Tongue (tissue), 3 donors: ENCODE measurements at places on chromosomes 2 and 18. TPM values are rescaled to one million over a fixed set of nuclear protein-coding genes. Genes with fewer than 3 reads are reported as not detected.

DNA sequence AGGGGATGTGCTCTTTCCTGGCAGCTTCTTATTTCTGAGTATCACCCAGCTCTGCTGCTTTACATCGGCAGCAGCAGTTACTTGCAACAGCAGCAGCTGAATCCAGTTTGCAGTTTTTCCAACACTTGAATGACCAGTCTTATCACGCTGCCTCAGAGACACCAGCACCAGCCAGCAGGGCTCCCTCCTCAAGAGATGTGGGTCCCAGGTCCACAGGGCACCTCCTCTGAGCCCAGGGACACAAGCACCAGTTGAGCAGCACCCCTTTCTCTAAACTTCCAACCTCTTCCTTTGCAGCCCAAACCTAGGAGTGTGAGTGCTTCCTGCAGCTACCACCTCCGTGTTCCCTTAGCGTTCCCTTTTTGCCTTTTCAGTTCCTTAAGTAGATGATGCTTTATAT is 50.4 kb upstream of the YPEL5 start:
- no peak for DNase-seq

DNA sequence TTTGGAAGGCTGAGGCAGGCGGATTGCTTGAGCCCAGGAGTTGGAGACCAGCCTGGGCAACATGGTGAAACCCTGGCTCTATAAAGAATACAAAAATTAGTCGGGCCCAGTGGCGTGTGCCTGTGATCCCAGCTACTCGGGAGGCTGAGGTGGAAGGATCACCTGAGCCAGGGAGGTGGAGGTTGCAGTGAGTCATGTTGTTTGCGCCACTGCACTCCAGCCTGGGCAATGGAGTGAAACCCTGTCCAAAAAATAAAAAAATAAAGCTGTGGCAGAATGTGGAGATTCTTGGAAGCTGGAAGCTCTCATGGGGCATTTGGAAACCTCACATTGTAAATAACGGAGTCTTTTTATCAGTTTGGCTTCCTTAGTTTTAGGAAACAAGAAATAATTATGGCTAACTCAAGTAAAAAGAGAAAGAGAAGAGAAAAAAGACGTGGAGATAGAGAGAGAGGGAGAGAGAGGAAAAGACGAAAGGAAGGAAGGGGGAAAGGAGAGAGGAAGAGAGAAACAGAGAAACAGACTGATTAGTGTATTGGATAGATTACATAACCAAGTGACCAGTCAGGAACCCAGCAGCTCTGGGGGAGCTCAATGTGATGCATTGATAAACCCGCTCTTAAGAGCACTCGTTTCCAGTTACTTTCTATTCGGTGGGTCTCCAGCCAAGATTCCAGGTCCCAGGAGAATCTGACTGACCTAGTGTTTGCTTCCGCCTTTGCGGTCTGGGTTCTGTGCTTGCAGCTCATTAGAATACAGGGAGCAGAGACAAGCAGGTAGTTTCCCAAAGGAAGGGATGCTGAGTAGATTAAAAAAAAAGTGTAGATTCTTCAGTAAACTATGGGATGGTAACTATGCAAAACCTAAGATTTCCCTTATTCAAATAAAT is 1.1 kb upstream of the SPAST start:
- peak; percentile 65 for DNase-seq

IL37 gene
- not detected for total RNA-seq

SLC4A5 gene
- 2.6 TPM for total RNA-seq

- DNase-seq: no peak
Measured at GRCh38 chr18:79566771-79567431, 112.7 kb upstream of the CTDP1 start.

SLC9A4 gene
- 0.10 TPM for total RNA-seq

DNA sequence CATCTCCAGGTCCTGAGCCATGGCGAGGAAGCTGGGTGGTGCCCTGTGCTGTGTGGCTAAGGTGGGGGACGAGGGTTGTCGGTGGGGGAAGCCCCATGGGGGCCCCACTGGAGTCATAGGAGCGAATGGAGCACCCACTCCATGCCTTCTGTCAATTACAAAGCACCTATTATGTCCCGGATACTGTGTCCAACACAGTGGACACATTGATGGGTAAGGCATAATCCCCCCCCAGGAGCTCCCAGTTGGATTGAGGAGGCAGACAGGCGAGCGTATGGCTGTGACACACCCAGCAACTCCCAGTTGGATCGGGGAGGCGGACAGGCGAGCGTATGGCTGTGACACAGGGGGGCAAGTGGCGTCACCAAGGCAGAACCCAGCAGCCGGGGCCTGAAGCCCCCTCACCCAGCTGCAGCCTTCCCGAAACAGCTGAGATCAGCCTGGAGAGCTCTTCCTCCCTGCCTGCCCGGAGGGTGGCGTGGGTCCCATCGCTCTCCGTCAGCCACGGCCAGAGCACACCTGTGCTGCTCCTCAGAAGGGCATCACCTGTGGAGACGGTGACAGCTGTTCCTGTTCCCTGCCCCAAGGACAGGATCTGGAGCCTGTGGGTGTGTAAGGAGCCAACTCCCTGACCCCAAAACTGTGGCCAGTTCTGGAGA is 69.6 kb downstream of the HPCAL1 start:
- DNase-seq: peak; percentile 20

GRCh38 chr2:212945526-212945925 is 205.9 kb downstream of the IKZF2 start:
- no peak for DNase-seq

STK16 gene
- total RNA-seq: 10.5 TPM

DNA sequence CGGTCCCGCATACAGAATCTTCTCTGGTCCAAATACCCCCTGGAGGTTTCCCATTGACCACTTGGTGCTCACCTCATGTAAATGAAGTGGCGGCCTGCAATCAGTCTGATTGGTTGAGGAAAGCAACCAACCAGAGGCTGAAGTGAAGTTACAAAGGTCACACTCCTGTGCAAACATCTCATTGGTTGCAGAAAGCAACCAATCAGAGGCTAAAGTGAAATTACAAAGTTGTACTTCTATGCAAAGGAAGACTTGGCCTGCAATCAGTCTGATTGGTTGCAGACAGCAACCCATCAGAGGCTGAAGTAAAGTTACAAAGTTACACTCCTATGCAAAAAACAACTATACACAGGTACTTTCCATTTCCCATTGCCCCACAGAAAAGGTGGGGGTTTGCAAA is 2.5 kb upstream of the SP100 start:
- DNase-seq: no peak

TUBB8B gene
- total RNA-seq: not detected

GRCh38 chr2:136022396-136023146 is 37.1 kb upstream of the DARS1 start:
- DNase-seq: no peak

- no peak for DNase-seq
Measured at GRCh38 chr2:205967391-205968075, 118.4 kb downstream of the INO80D start.

IGFBP5 gene
- 499 TPM for total RNA-seq

NEU2 gene
- not detected for total RNA-seq

DNA sequence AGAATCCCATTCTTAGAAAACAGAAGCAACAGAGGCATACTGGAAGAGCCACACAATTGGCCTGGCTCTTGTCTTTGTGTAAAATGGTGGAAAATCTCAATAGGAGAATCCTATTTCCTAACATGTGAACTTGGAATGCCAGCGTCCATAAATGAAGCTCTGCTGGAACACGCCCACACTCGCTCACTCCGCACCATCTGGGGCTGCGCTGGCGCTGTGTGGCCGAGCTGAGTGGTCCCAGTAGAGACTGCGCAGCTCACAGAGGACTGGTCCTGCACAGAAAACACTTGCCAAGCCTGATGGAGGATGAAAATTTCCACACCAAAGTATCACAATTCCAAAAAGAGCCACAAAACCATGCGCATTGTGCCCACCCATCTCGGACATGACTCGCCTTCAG is 56.2 kb downstream of the PXDN start:
- peak; percentile 40 for DNase-seq

- DNase-seq: no peak
Measured at GRCh38 chr2:192216336-192216735, 21.6 kb upstream of the TMEFF2 start.

RNASEH1 gene
- total RNA-seq: 22.2 TPM

DNA sequence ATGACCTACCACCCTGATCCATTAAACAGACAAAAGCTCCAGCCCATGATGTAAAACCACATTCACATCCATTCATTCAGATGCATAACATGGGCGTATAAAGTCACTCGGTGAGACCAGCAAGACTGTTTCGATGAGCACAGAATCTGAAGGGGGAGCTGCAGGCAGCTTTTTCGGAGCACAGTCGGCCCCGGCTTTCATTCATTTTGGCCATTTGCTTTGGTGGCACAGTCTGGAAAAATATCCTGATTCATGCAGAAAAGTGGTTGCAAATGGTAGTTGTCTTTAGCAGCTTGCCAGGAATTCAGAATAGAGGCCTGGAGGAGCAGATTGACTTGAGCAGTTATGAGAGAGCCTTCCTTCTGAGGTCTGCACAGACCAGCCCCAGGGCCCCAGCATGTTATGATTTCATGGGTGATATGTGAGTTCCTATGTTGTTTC is 11.2 kb downstream of the ARID5A start:
- peak; percentile 54 for DNase-seq

DNA sequence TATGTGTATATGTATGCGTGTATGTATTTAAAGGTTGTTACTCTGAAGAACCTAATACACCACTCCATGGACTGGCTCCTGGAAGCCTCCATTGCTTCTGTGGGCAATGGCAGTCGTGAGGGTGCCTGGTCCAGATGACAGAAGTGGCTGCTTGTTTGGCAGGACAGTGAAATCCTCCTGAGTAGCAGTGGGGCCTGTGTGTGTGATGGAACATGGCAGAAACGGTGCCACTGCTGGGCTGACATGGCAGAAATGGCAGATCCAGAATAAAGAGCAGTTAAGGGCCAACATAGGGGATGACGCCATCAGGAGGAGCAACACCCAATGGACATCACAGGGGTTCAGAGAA is 6.1 kb upstream of the CPLX4 start:
- DNase-seq: no peak

DNA sequence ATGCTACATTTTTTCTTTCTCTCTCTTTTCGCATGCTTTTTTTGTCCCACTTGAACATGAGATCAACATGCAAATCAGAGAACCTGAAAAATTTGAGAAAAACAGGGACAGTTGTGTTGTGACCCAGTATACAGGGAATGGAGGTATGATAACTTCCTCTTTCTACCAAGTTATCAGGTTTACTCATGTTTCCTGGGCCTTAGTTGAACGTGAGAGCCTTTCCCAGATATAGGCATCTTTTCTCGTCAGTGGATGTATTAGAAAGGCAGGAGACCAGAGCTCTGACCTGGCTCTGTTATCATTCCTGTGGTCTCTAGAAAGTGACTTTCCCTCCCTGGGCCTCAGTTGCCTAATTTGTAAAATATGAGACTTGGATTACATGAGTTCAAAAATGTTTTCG is 30.1 kb upstream of the FAM117B start:
- DNase-seq: no peak

GRCh38 chr2:69836316-69836715 is 6.9 kb downstream of the GMCL1 start:
- no peak for DNase-seq

- DNase-seq: no peak
Measured at GRCh38 chr2:147681093-147681492, 163.7 kb upstream of the ACVR2A start.

DNA sequence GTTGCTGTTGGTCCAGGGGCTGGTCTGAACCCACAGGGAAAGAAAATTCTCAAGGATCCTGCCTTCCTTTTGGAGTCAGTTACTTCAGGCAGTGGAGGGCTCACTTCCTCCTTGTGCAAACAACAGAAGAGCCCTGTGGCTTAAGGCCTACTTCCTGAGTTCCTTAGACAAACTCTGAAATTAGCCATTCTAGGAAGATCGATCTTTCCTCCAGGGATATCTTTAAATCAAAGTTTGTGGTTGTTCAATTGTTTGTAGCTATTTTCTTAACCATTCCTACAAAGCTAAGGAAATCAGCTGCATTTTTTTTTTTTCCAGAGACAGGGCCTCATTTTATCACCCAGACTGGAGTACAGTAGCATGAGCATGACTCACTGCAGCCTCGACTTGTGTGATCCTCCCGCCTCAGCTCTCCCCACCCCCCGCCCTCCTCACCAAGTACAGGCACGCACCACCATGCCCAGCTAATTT is 156.0 kb downstream of the TANC1 start:
- DNase-seq: no peak

RRM2 gene
- total RNA-seq: 20.3 TPM

- DNase-seq: no peak
Measured at GRCh38 chr18:58055890-58056558, 12.0 kb downstream of the NEDD4L start.

DNA sequence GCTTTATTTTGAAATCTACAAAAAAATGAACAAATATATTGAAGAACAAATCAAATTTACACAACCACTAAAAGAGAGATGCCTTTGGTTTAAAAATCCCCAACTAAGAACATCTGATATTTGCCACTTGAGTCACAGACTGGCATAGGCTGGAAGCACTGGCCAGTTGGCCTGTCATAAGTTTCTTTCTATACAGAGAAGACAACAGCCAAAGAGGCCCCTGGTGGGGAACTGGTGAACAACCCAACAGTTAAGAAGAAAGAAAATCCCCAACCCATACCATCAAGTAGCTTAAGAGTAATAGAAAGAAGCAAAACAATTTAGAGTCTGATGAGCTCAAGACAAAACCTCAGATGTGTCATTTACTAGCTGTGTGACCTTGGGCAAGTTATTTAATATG is 45.5 kb downstream of the OSR1 start:
- DNase-seq: no peak

CIB4 gene
- total RNA-seq: not detected

DNA sequence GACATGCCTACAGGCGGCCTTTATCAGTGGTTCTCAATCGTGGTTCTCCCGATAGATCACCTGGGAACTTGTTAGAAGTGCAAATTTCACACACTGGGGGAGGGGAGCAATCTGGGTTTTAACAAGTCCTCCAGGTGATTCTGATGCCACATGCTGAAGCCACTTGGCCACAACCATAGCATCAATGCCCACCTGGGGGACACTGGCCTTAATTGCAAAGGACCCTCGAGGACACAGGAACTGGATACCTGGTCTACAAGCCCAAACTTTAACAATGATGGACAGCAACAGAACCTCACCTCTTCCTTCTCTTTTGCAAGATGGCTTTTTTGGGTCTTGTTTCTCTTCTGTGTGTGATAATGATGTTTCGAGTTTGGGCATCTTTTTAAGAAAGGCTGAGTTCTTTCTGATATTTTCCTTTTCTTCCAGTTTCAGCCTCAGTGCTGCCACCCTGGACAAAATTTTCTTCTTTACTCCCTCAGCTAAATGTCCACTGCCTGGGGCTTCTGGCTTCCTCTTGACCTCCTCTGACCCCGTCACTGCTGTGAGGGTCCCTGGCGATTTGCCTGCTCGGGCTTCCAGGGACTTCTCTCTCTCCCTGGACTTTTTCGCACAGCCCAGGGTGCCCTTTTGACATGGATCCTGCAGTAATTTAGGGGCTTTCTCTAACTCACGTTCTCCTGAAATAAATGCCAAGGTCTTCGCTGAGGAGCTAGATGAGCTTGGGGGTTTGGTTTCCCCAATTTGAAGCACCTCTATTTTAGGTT is 94.2 kb downstream of the ALPK2 start:
- DNase-seq: no peak

DNA sequence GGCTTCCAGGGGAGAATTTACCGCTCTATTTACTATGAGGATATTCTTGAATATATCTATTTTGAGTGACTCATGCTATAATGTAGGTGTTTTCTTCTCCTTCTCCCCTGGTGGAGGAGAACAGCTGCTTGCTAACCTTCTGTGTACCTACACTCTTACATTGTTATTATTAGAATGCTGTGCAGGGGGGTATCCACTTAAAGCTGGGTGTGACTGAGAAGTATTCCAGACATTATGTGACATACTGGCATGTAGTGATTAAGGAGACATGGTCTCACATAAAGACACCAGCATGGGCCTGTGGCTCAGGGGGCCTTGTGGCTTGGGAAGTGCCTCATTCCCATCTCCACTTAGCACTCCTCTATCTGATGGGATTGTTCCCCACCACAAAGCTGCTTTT is 287.9 kb downstream of the PTPRM start:
- peak; percentile 22 for DNase-seq

RBM45 gene
- 10.3 TPM for total RNA-seq
